ENCODE measurements at places on chromosomes 4 and X. TPM values are rescaled to one million over a fixed set of nuclear protein-coding genes. Genes with fewer than 3 reads are reported as not detected.

GRCh38 chr4:22389240-22389870 is 126.5 kb downstream of the ADGRA3 start:
- H3K36me3 ChIP-seq = peaks cover 10% of the 10 kb centered on the region
- no peak overlapping the region for H3K27ac ChIP-seq
- no peaks in the 10 kb centered on the region for H3K4me1 ChIP-seq

DNA sequence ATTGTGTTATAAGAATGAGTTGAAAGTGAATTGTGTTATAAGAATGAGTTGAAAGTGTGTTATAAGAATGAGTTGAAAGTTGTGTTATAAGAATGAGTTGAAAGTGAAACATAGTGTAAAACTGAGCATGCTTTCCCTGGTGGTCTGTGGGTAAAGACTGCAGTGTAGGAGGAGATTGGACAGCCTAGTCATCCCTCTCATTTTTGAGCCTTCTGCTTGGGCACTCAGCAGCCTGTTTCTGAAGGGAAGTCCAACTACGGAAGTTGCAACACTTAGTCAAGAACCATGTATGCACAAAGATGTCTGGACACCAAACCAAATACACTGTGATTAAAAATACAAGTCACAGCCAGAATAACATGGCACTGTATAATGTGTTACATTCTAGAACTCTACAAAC is 72.6 kb downstream of the ANK2 start:
- no peak overlapping the region for H3K4me3 ChIP-seq
- DNase-seq = no peak
- H3K4me1 ChIP-seq = peaks cover 10% of the 10 kb centered on the region
- H3K27me3 ChIP-seq = no peaks in the 10 kb centered on the region
- no peak overlapping the region for H3K27ac ChIP-seq
- no peaks in the 10 kb centered on the region for H3K36me3 ChIP-seq

Gene FRMPD4
- total RNA-seq = not detected

Gene SATL1
- total RNA-seq = not detected

GRCh38 chrX:41490446-41490845 is 43.3 kb downstream of the NYX start:
- H3K4me3 ChIP-seq = no peak overlapping the region
- no peak for DNase-seq
- H3K27me3 ChIP-seq = no peaks in the 10 kb centered on the region
- H3K4me1 ChIP-seq = no peaks in the 10 kb centered on the region

GRCh38 chrX:48540028-48540375 is 488 bp downstream of the TBC1D25 start:
- H3K4me1 ChIP-seq = peaks cover 6% of the 10 kb centered on the region
- H3K27me3 ChIP-seq = no peaks in the 10 kb centered on the region
- H3K36me3 ChIP-seq = no peaks in the 10 kb centered on the region
- H3K27ac ChIP-seq = peak overlapping the region; percentile 85

DNA sequence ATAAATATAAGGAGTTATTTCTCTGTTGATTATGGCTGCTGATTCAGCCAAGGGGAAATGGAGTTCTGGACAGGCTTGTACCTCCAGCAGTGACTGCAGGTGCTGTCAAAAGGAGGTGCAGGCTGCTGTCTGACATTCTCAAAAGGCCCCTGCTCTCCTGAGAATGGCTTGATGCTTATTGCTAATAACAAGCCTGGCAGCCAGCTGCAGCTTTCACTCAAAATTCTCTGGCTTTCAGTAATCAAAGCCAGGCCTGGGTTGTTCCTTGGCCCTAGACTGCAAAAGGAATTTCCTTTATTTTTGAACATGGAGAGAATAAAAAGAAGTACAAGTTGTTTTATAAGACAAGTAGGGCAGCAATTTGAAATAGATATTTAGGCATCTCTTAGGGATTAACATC is 575.9 kb downstream of the MID1IP1 start:
- DNase-seq = no peak
- no peaks in the 10 kb centered on the region for H3K36me3 ChIP-seq
- H3K27ac ChIP-seq = no peak overlapping the region
- H3K27me3 ChIP-seq = no peaks in the 10 kb centered on the region
- H3K4me3 ChIP-seq = no peak overlapping the region

Gene ATOH1
- total RNA-seq = not detected

Gene MND1
- not detected for total RNA-seq

Gene RPS6KA6
- total RNA-seq = 22.9 TPM

DNA sequence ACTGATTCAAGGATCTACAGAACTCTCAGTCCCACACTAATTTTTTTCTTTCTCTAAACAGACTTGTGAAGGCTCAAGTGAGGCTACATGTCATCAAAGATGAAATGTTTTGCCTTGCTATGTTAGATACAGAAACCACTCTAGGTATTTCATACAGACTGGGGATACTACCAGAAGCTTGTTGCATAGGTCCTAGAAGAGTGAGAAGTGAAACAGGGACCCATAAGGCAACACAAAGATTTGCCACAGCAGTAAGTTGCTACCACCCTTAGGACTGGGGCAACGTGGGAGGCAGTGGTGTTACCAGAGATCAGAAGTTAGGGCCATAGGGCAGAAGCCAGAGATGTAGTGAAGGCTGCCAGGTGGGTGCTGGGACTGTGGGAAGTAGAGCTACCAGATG is 50.7 kb upstream of the MID1IP1 start:
- no peak for DNase-seq
- H3K27me3 ChIP-seq = no peaks in the 10 kb centered on the region
- no peaks in the 10 kb centered on the region for H3K4me1 ChIP-seq
- no peaks in the 10 kb centered on the region for H3K36me3 ChIP-seq

DNA sequence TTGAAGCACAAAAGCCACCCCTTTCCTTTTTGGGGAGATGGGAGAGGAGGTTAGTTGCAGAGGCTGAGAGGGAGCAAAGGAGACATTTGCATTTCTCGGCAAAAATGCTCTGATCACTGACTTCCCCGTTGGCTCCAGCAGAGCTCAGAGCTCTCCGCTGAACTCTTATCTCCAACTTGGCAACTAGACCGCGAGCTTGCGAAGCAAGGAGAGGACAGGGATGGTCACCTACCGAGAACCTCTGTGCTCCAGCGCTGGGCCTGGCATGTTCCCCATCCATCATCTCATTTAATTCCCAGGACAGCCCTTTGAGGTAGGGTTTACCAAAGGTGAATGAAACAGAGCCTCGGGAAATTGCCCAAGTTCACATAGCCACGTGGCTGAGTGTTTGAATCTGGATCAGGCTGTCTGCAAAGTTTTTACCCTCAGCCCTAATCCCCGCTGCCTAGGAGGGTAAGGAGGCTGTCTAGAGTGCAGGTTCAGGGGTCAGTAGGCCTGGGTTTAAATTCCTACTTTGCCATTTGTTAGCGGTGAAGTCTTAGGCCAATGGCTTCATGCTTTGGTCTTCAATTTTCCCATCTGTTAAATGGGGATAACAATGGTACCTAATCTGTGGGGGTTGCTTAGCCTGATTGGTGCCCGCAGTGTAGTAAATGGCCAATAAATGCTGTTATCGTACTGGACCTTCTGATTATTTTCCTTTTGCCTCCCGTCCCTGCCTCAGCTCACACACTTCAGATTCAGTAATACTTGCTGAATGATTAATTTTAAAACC is 3.8 kb upstream of the CITED1 start:
- H3K27me3 ChIP-seq = peaks cover 4% of the 10 kb centered on the region
- peak overlapping the region; percentile 28 for H3K4me3 ChIP-seq
- peaks cover 10% of the 10 kb centered on the region for H3K4me1 ChIP-seq

All from thyroid gland (tissue), 4 donors.